ENCODE measurements at places on chromosomes 7 and 10.

- DNase-seq: no peak
Measured at GRCh38 chr10:63504145-63504881, 16.9 kb upstream of the REEP3 start.

DNA sequence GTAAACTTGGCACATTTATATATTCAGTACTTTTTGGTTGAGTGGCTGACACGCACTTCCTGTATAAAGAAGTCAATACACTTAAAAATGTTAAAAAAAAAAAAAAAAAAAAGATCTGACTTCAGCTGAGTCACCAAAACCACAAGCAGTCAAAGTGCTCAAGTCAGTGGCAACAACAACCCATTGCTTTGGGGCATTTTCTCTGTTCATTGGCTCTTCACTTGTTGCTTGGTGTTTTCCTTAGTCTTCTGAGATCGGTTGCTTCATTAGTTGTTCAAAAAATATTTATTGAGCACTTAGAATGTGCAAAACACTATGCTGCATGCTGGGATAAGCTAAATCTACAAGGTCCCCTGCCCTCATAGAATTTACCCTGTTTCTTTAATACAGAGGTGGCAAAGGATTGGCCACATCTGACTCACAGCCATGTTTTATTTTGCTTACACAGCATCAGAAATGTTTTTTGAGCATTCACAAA is 63.7 kb downstream of the ZNRF2 start:
- DNase-seq: no peak

GRCh38 chr7:73703757-73704639 is 15.5 kb downstream of the STX1A start:
- DNase-seq: peak; percentile 26

GRCh38 chr7:13604178-13604577 is 385.3 kb downstream of the ETV1 start:
- no peak for DNase-seq

GRCh38 chr10:110081911-110082310 is 74.1 kb downstream of the ADD3 start:
- DNase-seq: no peak
